ENCODE measurements at places on chromosomes 7 and 10. TPM values are rescaled to one million over a fixed set of nuclear protein-coding genes. Genes with fewer than 3 reads are reported as not detected.

FUOM gene
- total RNA-seq: 9.4 TPM

PNLIPRP1 gene
- 1.4 TPM for total RNA-seq

PLPP4 gene
- total RNA-seq: not detected

CDNF gene
- 2.9 TPM for total RNA-seq

CHN2 gene
- total RNA-seq: 4.5 TPM

RHOBTB1 gene
- 0.09 TPM for total RNA-seq

SPAM1 gene
- total RNA-seq: not detected

ACSM6 gene
- not detected for total RNA-seq

GRCh38 chr7:151917791-151918509 is 38.3 kb upstream of the GALNTL5 start:
- H3K27ac ChIP-seq: no peak overlapping the region
- H3K4me3 ChIP-seq: no peak overlapping the region
- no peaks in the 10 kb centered on the region for H3K4me1 ChIP-seq
- DNase-seq: no peak
- no peaks in the 10 kb centered on the region for H3K36me3 ChIP-seq
- peaks cover 27% of the 10 kb centered on the region for H3K27me3 ChIP-seq

DNA sequence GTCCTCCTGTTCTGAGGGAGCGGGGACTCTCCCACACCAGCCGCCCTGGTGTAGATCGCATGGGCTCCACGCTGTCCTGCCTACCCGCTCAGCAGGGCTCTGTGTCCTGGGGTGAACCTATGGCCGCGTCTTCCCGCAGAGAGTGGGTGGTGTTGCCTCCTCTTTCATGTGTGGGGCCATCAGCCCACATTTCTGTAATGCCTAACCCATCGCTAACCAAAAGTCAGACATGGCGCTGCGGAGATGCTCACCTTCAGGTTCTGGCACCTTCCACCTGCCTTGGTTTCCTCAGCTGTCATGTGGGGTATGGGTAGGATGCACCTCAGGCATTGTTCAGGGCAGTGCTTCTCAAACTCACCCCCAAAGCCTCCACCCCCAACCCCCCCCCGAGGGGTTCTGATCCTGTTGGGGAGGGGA is 50.5 kb upstream of the CAMK2B start:
- H3K27me3 ChIP-seq: peaks cover 2% of the 10 kb centered on the region
- H3K36me3 ChIP-seq: peaks cover 3% of the 10 kb centered on the region
- no peak overlapping the region for H3K27ac ChIP-seq
- DNase-seq: no peak
- H3K4me3 ChIP-seq: no peak overlapping the region

- H3K36me3 ChIP-seq: no peaks in the 10 kb centered on the region
- no peaks in the 10 kb centered on the region for H3K27me3 ChIP-seq
- H3K4me1 ChIP-seq: peaks cover 22% of the 10 kb centered on the region
- no peak for DNase-seq
- H3K27ac ChIP-seq: peak overlapping the region; percentile 85
Observed at GRCh38 chr10:12606461-12606860, 257.1 kb downstream of the CAMK1D start.

GRCh38 chr10:32299354-32299980 is 47.5 kb downstream of the EPC1 start:
- no peaks in the 10 kb centered on the region for H3K27me3 ChIP-seq
- no peak for DNase-seq
- H3K36me3 ChIP-seq: peaks cover 14% of the 10 kb centered on the region
- H3K27ac ChIP-seq: no peak overlapping the region
- no peak overlapping the region for H3K4me3 ChIP-seq

GRCh38 chr10:95601116-95601719 is 40.0 kb upstream of the SORBS1 start:
- no peaks in the 10 kb centered on the region for H3K27me3 ChIP-seq
- H3K36me3 ChIP-seq: no peaks in the 10 kb centered on the region
- no peak overlapping the region for H3K4me3 ChIP-seq
- no peak for DNase-seq
- H3K4me1 ChIP-seq: no peaks in the 10 kb centered on the region

- DNase-seq: no peak
- no peaks in the 10 kb centered on the region for H3K36me3 ChIP-seq
- no peaks in the 10 kb centered on the region for H3K4me1 ChIP-seq
- no peaks in the 10 kb centered on the region for H3K27me3 ChIP-seq
- no peak overlapping the region for H3K27ac ChIP-seq
Observed at GRCh38 chr7:32215697-32216096, 145.5 kb upstream of the PDE1C start.

DNA sequence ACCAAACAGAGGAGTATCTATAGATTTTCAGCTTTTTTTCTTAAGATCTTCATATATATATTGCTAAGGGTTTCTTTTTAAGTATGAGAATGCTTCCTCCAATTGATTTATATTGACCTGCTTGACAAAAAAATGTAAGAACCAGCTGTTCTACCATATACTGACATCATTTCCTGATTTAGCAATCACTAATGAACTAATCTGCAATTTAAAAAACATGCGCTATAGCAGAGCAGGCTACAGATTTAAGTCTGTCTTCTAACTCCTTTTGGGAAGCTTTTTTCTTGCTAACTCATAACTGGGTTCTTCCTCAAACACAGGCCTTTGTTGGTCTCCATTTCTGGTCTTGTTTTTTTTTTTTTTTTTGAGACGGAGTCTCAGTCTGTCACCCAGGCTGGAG is 33.2 kb downstream of the ABCC2 start:
- no peak for DNase-seq
- H3K27ac ChIP-seq: no peak overlapping the region
- no peaks in the 10 kb centered on the region for H3K4me1 ChIP-seq
- H3K36me3 ChIP-seq: no peaks in the 10 kb centered on the region

DNA sequence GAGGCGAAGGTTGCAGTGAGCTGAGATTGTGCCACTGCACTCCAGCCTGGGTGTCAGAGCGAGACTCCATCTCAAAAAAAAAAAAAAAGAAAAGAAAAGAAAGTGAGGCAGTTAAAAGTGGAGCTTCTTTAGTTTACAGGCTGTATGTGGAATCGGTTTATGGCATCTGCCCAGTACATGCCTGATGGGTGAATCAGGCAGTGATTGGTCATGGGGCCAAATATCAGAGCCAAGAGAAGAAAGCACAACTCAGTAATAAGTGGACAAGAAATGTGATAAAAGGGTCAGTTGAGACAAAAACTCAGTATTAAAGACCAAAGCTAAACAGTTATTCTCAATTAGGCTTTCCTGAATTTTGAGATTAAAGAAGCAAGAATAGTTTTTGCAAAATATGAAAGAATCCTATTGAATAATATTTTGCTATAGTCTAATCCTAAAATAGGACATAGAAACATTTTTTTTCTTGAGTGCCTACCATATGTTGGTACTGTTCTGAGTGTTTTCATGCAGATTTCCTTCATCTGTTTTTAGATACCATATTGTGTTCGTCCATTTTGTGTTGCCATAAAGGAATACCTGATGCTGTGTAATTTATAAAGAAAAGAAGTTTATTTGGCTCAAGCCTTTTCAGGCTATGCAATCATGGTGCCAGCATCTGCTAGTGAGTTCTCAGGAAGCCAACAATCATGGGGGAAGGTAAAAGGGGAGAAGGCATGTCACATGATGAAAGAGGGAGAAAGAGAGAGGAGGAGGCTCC is 14.4 kb downstream of the CDC14C start:
- no peaks in the 10 kb centered on the region for H3K27me3 ChIP-seq
- DNase-seq: no peak
- no peaks in the 10 kb centered on the region for H3K4me1 ChIP-seq

GRCh38 chr10:77692782-77693181 is 55.2 kb upstream of the KCNMA1 start:
- H3K27ac ChIP-seq: no peak overlapping the region
- H3K4me1 ChIP-seq: no peaks in the 10 kb centered on the region
- H3K4me3 ChIP-seq: no peak overlapping the region
- peaks cover 5% of the 10 kb centered on the region for H3K27me3 ChIP-seq
- no peak for DNase-seq
- no peaks in the 10 kb centered on the region for H3K36me3 ChIP-seq

GRCh38 chr10:46028584-46029460 is 1.6 kb downstream of the NCOA4 start:
- H3K36me3 ChIP-seq: no peaks in the 10 kb centered on the region
- H3K27me3 ChIP-seq: no peaks in the 10 kb centered on the region
- peak overlapping the region; percentile 90 for H3K4me3 ChIP-seq
- peak; percentile 20 for DNase-seq
- peak overlapping the region; percentile 83 for H3K27ac ChIP-seq
- H3K4me1 ChIP-seq: peaks cover 45% of the 10 kb centered on the region

GRCh38 chr10:72105710-72106109 is 17.4 kb upstream of the SPOCK2 start:
- H3K36me3 ChIP-seq: no peaks in the 10 kb centered on the region
- H3K27me3 ChIP-seq: no peaks in the 10 kb centered on the region
- H3K4me3 ChIP-seq: no peak overlapping the region
- DNase-seq: no peak

GRCh38 chr10:131131726-131132591 is 179.6 kb downstream of the TCERG1L start:
- peaks cover 3% of the 10 kb centered on the region for H3K27me3 ChIP-seq
- H3K4me3 ChIP-seq: no peak overlapping the region
- H3K36me3 ChIP-seq: no peaks in the 10 kb centered on the region
- H3K4me1 ChIP-seq: no peaks in the 10 kb centered on the region

Data from T-cell (primary cell).